OCI-M1 (cell line): ENCODE measurements at places on chromosomes 11 and 22.

DNA sequence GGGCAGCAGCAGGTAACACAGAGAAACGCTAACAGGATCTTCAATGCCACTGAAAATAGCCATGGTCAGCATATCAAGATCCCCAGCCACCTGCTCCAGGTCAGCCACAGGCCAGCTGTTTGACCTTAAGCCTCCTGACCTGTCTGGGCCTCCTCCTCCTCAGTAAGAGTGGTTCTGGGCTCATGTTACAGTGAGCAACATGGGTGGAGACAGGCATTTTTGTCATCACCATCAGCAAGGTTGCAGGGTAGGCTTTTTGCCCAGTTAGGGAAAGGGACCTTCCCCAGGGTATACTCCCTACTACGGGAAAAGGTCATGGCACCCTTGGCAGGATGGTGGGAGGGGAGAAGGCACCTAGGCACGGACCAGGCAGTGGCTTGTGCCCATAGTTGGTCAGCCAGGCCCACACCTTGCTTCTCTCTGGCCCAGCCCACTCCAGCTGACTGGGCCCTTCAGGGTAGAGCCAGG lies 131.8 kb upstream of the PARVA start:
- no peak for DNase-seq

GRCh38 chr11:42778193-42778592 lies 533.6 kb upstream of the API5 start:
- DNase-seq: no peak

DNA sequence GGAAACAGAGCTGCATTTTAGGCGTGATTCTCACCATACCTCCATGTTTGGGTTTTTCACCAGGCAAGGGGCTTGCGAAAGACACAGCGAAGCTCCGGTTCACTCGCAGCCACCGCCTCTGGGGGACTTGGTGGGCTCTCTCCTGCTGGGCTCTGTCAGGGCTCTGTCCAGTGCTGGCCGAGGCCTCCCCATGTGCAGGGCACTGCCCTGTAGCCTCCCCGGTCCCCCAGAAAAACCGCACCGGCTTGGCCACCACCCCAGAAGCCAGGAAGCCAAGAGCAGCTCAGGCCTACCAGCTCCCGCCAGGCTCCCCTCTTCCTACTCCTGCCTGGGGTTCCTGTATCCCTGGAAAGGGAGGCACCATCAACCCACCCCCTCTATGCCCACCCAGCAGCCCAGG lies 151.5 kb downstream of the CTTN start:
- no peak for DNase-seq

- no peak for DNase-seq
Observed at GRCh38 chr22:50727678-50728522, 10.1 kb upstream of the ACR start.

GRCh38 chr11:119048644-119049043 lies 8.4 kb downstream of the HYOU1 start:
- DNase-seq: no peak

GRCh38 chr22:42280140-42280539 lies 9.7 kb upstream of the TCF20 start:
- DNase-seq: no peak

DNA sequence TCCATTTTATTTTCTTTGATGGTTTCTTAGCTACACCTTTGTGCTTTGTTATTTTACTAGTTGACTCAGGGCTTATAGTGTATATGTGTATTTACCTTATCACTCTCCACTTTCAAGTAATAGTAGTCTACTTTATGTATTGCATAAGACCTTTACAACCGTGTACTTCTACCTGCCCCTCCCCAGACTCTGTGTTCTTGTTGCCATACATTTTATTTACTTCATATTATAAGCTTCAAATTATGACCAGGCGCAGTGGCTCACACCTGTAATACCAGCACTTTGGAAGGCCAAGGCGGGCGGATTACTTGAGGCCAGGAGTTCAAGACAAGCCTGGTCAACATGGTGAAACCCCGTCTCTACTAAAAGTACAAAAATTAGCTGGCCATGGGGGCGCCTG lies 28.2 kb upstream of the CTSD start:
- DNase-seq: no peak

GRCh38 chr11:69259096-69259495 lies 34.9 kb upstream of the MYEOV start:
- no peak for DNase-seq

DNA sequence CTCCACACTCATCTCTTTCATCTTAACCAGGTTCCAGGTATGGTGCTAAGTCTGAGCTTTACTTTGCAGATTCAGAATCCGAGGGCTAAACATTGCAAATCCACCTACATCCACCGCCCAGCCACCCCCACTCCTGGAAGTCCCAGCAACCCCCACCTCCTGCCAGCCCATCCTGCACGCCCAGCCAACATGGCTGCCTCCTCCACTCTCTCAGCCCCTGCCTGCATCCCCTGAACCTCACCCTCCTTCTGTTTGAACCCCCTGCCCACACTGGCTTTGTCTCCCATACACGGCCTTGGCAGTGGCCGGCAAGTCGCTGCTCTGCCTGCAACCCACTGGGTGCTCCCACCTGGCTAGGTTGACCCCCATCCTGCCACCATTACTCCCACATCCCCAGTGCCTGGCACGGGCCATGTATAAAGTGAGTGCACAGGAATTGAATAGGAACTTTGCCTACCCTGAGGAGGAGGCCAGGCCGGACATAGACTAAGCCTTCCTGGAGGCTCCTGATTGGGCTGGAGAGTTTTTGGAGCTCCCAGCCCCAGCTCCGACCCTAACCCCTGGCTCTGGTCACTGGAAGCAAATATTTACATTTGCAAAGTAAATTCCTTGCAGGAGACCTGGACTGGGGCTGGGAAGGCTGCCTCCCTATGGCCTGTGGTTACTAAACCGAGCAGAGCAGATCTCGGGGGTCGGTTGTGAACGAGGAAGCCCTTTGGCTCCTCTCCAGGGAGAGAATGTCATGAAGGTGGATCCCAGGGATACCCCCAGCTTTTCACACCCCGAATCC lies 14.4 kb downstream of the EMID1 start:
- no peak for DNase-seq

DNA sequence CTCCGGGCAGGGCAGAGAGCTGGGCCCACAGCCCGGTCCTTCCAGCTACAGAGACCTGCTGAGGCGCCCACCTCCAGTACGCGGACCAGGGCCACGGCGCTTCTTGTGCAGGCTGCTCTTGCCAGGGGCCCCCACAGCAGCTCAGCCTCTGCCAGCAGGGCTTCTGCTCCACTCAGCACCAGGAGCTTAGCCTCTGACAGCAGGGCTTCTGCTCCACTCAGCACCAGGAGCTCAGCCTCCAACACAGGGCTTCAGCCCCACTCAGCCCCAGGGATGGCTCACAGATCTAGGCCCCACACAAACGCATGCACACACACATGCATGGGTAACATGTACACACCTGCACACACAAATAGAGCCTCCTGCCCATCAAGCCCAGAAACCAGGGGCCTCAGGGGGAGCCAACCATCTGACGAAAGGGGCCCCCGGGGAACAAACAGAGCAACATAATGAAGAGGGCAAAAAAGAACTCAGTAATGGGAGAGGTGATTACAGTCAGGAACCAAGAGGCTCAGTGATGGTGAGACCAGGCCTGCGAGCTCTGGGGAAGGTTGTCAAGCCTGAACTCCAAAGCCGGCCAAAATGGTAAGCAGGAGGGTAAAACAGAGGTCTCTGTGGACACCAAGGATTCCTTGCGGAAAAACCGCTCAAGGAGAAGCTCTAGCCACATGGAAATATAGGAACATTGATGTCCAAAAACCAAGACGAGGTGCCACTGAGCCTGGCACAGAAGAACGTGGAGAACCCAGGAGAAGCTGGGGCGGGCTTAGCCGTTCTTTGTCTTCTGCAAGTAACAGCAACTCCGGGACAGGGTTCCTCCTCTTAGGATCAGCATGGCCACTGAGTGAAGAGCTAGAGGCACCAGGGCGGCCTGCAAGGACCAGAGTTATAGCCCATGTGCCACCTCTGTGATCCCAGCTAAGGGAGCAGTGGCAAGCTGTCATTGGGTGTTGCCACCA lies 46.5 kb downstream of the GNB1L start:
- no peak for DNase-seq

- DNase-seq: no peak
Observed at GRCh38 chr11:119678351-119678750, 50.6 kb downstream of the NECTIN1 start.

DNA sequence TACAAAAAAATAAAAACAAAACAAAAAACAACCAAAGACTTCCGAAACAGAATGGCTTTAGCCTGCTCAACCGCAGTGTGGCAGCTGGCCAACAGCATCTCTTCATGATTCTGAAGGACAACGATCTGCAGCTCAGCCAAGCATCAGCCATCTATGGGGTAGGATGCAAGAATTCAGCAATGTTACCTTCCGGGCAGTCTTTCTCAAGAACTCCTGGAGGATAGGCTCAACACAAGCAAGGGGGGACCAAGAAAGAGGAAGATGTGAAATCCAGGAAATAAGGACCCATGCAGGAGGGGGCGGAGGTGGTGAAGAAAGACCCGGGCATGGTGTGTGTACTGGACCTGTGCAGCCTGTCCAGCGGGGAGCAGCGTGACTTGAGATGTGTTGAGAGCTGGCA lies 3.5 kb upstream of the TSPO start:
- peak; percentile 12 for DNase-seq

GRCh38 chr11:16293204-16293681 lies 63.1 kb downstream of the SOX6 start:
- peak; percentile 41 for DNase-seq

- DNase-seq: no peak
Observed at GRCh38 chr11:32255841-32256240, 165.0 kb downstream of the RCN1 start.

DNA sequence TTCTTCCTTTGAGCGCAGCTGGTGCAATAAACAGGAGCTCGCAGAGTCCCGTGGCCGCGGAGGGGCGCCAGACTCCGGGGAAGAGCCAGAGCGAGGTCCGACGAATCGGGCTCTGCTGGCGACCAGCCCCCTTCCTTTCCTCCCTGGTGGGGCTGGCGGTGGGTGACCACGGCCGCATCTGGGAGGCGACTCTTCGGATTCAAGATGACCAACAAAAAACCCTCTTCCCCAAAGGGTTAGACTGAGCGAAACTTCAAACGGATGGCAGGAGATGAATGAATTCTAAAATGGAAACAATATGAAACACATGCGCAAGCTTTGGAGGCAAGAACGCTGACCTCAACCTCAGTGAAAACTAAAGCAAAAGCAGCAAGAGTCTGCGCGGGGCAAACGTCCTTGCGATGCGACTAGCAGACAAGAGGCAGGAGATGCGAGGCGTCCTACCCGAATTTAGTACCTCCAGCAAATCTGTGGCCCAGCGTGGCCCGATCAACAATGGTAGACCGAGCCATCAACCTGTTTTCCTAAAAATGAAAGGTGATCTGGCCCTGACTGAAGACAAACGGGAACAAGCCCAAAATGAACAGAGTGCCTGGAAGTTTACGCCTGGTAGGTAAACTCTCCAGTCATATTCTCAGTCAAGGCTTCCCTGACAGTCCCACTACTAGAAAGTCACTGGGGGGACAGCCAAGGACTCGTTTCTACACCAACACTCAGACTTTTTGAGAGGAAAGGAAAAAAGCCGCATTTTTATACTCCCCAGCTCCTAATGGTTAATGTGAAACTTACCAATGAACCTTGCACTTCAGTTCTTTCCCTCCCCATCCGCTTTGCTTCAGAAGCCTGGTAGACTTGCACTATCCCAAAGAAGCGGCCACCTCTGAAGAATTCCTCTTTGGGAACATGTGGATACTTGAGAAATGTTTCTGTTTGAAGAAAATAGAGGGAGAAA lies 11.6 kb downstream of the MMP3 start:
- DNase-seq: no peak

GRCh38 chr11:80520507-80520887 lies 1079.7 kb upstream of the TENM4 start:
- no peak for DNase-seq

- DNase-seq: peak; percentile 43
Observed at GRCh38 chr11:57681168-57681567, 13.3 kb downstream of the ZDHHC5 start.

DNA sequence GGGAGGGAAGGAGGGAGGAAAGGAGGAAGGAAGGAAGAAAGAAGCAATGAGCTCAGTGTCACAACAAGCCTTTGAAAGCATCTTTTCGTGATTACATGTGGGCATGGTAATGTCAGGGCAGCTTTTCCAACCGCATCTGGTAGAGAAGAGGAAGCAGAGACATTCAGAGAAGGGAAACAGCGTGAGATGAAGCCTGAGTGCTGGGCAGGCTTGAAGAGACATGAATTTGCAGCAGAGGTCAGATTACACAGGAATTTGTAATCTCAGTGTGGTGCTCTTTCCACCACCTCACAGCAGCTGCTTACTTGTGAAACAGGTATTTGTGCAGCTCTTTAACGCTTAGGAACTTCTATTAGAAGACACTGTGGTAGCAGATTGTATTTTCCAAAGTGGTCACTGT lies 289.5 kb upstream of the C11orf87 start:
- no peak for DNase-seq

- DNase-seq: no peak
Observed at GRCh38 chr22:23058063-23058462, 12.3 kb upstream of the GNAZ start.

- DNase-seq: no peak
Observed at GRCh38 chr11:116255321-116255953, 517.4 kb downstream of the BUD13 start.

- DNase-seq: no peak
Observed at GRCh38 chr11:25992294-25992693, 339.6 kb upstream of the ANO3 start.

GRCh38 chr22:22397875-22398524 lies 110.5 kb downstream of the ZNF280B start:
- DNase-seq: no peak

GRCh38 chr11:128741916-128742315 lies 48.0 kb downstream of the FLI1 start:
- DNase-seq: no peak

GRCh38 chr11:27211370-27212127 lies 151.5 kb downstream of the CCDC34 start:
- DNase-seq: peak; percentile 42

- no peak for DNase-seq
Observed at GRCh38 chr11:15336021-15336420, 221.3 kb downstream of the INSC start.

GRCh38 chr11:134727204-134727603 lies 315.2 kb upstream of the B3GAT1 start:
- DNase-seq: peak; percentile 92

- peak; percentile 67 for DNase-seq
Observed at GRCh38 chr11:127345819-127346459, 345.4 kb upstream of the KIRREL3 start.

GRCh38 chr22:19056951-19057401 lies 65.2 kb downstream of the DGCR2 start:
- DNase-seq: no peak

DNA sequence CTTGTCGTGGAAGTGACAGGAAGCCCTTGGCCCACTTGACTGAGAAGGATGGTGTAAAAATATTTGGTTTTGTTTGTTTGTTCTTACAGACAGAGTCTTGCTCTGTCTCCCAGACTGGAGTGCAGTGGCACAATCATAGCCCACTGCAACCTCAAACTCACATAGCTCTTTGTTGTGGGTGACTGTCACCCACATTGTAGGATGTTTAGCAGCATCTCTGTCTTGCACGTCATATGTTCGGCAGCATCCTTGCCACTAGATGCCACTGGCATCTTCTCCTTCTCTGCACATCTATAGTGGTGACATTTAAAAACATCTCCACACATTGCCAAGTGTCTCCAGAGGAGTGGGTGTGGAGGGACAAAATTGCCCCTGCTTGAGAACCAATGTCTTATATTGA lies 56.8 kb downstream of the PRR5L start:
- DNase-seq: no peak

- DNase-seq: peak; percentile 52
Observed at GRCh38 chr22:35023692-35024363, 42.1 kb upstream of the ISX start.

GRCh38 chr11:57668434-57668782 lies 494 bp downstream of the ZDHHC5 start:
- peak; percentile 66 for DNase-seq
